ENCODE measurements at places on chromosomes 12 and 14. TPM values are rescaled to one million over a fixed set of nuclear protein-coding genes. Genes with fewer than 3 reads are reported as not detected.

The PTPRO gene
- 0.18 TPM for total RNA-seq

DNA sequence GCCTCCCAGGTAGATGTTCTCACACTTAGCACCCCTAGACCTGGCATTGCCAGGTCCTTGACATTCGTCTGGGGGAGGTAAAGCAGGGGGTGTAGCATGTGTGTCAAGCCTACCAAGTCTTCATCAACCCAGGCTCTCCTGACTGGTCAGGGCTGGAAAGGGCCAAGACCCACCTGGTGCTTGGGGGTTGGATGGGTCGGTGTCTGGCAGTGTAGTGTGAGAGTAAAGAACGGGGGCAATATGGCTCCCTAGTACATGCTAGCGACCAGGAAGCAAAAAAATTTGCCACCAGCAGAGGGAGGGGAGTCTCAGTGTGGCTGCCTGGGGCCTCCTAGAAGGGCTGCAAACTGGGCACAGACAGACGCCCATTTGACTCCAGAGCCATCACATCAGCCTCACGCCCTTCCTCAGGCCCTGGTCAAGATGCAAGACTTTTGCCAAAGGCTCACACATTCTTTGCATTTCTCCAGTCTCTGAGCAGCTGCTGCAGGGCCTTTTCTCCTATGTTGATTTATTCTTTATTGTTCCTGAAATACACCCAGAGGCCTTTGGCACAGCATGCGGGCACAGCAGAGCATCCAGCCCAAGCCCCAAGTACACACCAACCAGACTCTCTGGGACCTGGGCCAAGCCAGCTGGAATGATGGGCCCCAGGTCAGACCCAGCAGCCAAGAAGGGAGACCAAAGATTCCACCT is 38.3 kb upstream of the PNMA1 start:
- no peaks in the 10 kb centered on the region for H3K36me3 ChIP-seq
- H3K4me1 ChIP-seq, result peaks cover 58% of the 10 kb centered on the region
- no peak overlapping the region for H3K4me3 ChIP-seq

DNA sequence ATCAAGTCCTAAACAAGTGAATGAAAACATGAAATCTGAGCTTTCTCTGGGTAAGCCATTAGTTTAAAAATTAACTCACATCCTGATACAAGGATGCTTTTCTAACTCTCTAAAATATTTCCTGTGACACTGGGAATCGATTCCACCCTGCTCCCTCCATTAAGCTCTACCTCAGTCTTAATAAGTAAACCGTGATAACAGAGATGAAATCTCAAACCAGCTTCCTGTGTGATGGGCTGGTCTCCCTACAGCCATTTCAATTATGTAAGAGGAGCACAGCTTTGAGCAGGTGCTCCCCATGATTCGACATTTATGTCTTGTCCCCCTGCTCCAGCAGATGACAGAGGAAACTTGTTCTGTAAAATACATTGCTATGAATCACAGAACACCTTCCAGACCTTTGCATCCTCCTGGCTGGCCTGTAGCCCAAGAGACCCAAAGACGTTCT is 59.0 kb downstream of the GAS2L3 start:
- no peaks in the 10 kb centered on the region for H3K36me3 ChIP-seq
- no peak for DNase-seq
- H3K27ac ChIP-seq, result no peak overlapping the region
- no peaks in the 10 kb centered on the region for H3K4me1 ChIP-seq
- no peaks in the 10 kb centered on the region for H3K27me3 ChIP-seq

DNA sequence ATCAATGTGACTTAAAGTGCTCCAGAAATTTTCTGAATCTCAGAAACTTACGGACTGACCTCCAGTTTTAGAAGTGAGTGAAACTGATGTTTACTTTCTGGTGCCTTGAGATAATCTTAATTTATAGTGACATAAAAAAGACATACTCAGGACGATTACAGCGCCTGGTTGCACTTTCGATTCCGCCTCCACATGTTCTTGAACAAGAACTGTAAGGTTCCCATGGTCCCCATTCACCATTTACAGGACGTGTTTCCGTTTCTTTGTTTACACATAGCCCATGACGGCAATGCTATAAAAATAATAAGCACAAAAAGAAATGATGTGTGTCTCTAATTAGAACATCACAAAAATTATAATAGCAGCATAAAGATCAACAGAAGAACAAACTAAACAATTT is 98.2 kb downstream of the ADAMTS20 start:
- H3K4me3 ChIP-seq, result no peak overlapping the region
- no peaks in the 10 kb centered on the region for H3K4me1 ChIP-seq
- H3K36me3 ChIP-seq, result no peaks in the 10 kb centered on the region

- no peaks in the 10 kb centered on the region for H3K36me3 ChIP-seq
- no peak overlapping the region for H3K4me3 ChIP-seq
- no peak for DNase-seq
- no peaks in the 10 kb centered on the region for H3K4me1 ChIP-seq
- no peak overlapping the region for H3K27ac ChIP-seq
These were observed 212.8 kb upstream of the CCDC196 start for GRCh38 chr14:66273261-66273832.

DNA sequence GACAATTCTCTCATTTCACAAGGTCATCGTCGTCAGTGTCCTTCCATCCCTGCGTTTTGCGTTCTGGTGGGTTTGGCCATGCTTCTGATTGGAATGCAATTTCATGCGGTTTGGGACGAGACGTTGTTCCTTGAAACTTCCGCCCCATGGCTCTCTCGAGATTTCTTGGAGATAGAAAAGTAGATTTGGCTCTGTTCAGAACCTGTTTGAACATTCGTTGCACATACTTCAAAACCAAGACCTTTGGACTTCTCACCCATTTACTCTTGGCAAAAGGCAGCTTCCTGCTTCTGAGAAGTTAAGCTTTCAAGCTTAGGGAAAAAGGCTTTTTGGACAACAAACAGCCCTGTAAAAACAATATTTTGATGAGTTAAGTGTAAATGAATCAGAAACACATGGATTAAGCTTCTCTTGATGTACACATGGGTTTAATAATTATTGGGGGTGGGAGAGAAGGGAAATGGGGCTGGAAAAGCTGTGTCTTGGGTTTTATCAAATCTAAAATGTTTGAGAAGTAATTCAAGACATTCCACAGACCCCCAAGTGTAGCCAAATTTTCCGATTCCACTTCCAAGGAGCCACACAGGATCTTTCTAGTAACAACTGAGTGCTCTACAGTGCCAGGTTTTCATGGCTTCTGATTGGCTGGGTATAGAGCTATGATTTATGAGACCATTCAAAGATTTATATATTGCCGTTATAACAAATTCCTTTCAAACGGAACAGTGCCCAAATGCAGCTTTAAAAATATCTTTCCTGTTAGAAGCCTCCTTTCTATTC is 467.2 kb downstream of the MED13L start:
- H3K27me3 ChIP-seq, result no peaks in the 10 kb centered on the region
- H3K36me3 ChIP-seq, result no peaks in the 10 kb centered on the region
- no peaks in the 10 kb centered on the region for H3K4me1 ChIP-seq
- DNase-seq, result no peak
- no peak overlapping the region for H3K27ac ChIP-seq

DNA sequence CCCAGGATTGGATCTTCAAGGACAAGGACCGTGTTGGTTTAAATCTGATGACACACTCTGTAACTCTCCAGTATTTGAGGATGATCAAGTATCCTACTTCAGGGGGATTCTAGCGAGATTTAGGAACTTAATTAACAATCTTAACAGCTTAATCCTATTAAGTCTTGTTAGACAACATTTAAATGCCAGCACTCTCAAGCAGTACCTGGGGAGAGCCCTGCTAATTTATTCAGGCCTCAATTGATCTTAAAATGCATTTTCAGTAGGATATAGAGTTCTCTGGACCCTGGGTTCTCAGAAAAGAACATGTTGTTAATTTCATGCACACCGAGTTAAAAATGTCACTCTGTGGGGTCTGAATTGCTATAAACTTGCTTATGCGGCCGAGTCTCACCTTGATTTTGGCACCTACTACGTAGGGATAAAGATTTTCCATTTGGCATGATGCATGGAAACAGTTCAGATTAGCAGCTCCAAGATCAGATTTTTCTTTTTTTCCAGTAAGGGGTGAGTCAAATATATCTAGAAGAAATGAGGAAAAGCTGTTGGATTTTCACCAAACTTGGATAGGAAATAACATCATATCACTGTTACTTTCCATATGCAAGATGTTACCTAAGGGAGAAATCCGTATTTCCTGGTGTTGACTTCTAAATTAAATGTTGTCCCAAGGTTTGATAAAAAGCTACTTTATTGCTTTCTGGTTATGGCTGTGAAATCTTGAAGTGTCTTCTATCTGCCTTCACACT is 76.1 kb downstream of the SLC24A4 start:
- H3K27me3 ChIP-seq, result peaks cover 3% of the 10 kb centered on the region
- DNase-seq, result no peak
- no peak overlapping the region for H3K27ac ChIP-seq
- H3K4me1 ChIP-seq, result peaks cover 13% of the 10 kb centered on the region

- H3K4me3 ChIP-seq, result no peak overlapping the region
- DNase-seq, result no peak
- H3K27ac ChIP-seq, result no peak overlapping the region
- no peaks in the 10 kb centered on the region for H3K27me3 ChIP-seq
- no peaks in the 10 kb centered on the region for H3K36me3 ChIP-seq
- no peaks in the 10 kb centered on the region for H3K4me1 ChIP-seq
These were observed 87.4 kb downstream of the CPNE8 start for GRCh38 chr12:38817942-38818341.

GRCh38 chr12:83823386-83824045 is 1089.1 kb downstream of the SLC6A15 start:
- H3K4me3 ChIP-seq, result no peak overlapping the region
- DNase-seq, result no peak
- H3K4me1 ChIP-seq, result no peaks in the 10 kb centered on the region
- no peak overlapping the region for H3K27ac ChIP-seq

GRCh38 chr12:101173197-101173749 is 36.8 kb downstream of the SLC5A8 start:
- no peaks in the 10 kb centered on the region for H3K4me1 ChIP-seq
- no peak overlapping the region for H3K27ac ChIP-seq
- DNase-seq, result no peak
- no peaks in the 10 kb centered on the region for H3K27me3 ChIP-seq

- peaks cover 3% of the 10 kb centered on the region for H3K4me1 ChIP-seq
- peak; percentile 16 for DNase-seq
- H3K27ac ChIP-seq, result no peak overlapping the region
- H3K36me3 ChIP-seq, result peaks cover 7% of the 10 kb centered on the region
- no peaks in the 10 kb centered on the region for H3K27me3 ChIP-seq
These were observed 5.9 kb downstream of the G2E3 start for GRCh38 chr14:30564868-30565248.

- H3K27ac ChIP-seq, result no peak overlapping the region
- H3K4me1 ChIP-seq, result no peaks in the 10 kb centered on the region
- no peak for DNase-seq
- H3K36me3 ChIP-seq, result no peaks in the 10 kb centered on the region
- no peaks in the 10 kb centered on the region for H3K27me3 ChIP-seq
These were observed 221.3 kb downstream of the PIK3C2G start for GRCh38 chr12:18482601-18483120.

DNA sequence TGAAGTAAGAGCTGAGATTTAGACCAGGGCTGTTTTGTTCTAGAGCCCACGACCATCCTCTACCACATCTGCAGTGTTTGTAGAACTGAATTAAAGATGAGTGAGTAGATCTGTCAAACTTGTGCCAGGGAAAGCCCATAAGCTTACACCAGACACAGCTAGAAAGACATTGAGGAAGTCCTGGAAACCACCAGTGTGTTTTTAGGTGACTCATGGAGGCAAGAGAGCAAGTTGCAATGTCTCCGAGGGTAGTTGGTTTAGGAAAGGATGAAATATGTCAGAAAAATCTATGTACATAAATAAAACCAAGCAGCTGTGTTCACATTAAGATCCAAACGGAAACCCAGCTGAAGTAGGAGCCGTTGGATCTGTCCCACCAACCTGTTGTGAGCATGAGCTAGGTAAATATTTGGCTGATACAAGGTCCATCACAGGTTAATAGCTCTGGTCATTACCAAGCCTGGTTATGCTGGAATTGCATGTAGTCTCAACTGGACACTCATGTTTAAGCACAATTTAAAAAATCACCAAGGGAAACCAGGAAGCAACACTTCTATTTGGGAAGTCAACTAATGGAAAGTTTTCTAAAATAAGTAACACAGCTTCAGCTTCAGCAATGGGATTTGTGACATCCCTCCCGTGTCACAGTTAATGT is 49.9 kb upstream of the PLEKHG3 start:
- H3K36me3 ChIP-seq, result no peaks in the 10 kb centered on the region
- peak; percentile 96 for DNase-seq
- no peak overlapping the region for H3K4me3 ChIP-seq
- no peaks in the 10 kb centered on the region for H3K27me3 ChIP-seq
- H3K27ac ChIP-seq, result 0 out of 2 replicates have a peak overlapping the region, but pooled peaks have one; percentile 12
- peaks cover 9% of the 10 kb centered on the region for H3K4me1 ChIP-seq

Measured in IMR-90 (cell line).